ENCODE measurements at places on chromosomes 1 and 21.
A peak's percentile ranks its signal among the peaks of the same experiment; 100 is the strongest.

DNA sequence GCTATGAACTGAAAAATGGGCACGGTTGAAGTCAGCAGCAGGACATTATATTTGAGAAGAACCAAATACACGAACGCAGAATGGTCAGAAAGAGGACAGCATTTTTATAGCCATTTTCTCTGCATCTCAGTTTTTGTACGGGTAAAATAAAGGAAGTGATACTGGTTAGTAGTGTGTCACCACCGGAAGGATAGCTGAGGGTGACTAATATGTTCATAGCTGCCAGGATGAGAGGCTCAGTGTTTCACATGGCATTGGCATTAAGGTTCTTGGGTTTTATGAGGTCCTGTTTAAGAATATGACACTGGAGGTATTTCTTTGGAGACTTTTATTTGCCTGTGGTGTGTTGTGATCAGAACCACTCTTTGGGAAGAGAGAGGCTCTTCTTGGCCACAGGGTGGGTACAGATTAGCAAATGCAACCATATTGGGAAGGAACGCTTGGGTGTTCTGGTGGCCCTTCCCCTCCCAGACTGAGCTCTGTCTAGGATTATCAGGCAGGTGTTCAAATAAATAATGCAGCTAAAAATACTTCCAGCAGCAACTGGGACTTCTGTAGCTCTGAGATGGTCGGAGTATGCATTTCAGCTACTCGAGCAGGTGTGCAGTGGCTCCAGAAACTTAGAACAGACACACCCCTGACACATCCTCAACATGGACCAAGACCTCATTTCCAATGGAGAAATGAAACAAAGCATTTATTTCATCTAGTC lies 158.2 kb downstream of the PBX1 start:
- DNase-seq: peak; percentile 25

DNA sequence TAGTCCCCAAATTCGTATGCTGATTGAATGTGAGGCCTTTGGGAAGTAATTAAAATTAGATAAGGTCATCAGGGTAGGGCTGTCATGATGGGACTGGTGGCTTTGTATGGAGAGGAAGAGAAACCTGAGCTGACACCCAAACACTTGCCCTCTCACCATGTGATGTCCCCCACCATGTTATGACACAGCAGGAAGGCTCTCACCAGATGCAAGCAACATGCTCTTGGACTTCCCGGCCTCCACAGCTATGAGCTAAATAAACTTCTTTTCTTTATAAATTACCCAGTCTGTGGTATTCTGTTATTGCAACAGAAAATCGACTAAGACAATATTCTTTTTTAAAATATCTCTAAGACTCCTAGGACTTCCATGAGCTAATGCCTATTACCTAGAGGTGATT lies 43.6 kb upstream of the GUCA2B start:
- no peak for DNase-seq

GRCh38 chr1:36641776-36642175 lies 159.1 kb upstream of the CSF3R start:
- no peak for DNase-seq

- no peak for DNase-seq
These were observed 92.6 kb upstream of the ACTRT2 start for GRCh38 chr1:2928366-2929325.

DNA sequence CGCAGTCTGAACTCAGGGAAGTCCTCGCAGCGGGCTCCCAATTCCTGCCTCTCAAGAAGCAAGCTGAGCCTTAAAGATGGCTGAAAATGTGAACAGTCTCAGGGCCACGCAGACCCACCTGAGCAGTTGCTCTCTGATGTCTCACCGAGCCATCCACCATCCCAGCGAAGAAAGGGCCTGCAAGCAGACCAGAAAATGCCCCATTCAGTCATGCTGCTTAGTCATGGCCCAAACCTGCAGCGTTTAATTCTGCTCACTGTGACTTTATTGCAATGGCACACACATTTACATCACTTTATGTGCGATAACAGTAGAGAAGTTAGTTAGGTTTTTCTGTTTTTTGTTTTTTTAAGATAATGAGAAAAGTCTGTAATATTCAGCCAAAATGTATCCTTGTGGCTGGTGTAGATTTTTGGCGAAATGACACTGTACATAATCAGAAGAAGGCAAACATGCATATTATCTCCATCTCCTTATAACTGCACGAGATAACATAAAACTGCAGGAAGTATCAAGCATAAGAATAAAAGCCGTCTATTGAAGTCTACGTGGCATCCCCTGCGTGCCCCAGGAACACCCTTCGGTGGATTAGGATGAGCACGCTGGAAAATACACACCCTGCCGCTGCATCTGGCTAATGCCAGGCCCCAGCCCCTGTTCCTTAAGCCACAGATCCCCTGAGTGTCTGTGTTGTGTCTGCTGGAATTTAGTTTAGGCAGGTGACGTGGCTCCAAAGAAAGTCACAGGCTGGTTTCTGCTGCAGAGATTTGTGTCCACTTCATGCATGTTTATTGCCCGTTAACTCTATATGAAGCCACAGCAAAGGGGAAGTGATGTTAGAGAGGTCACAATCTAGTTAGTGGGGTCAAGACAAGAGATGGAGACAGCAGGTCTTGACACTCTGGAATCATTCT lies 119.8 kb upstream of the IRF2BP2 start:
- peak; percentile 54 for DNase-seq

DNA sequence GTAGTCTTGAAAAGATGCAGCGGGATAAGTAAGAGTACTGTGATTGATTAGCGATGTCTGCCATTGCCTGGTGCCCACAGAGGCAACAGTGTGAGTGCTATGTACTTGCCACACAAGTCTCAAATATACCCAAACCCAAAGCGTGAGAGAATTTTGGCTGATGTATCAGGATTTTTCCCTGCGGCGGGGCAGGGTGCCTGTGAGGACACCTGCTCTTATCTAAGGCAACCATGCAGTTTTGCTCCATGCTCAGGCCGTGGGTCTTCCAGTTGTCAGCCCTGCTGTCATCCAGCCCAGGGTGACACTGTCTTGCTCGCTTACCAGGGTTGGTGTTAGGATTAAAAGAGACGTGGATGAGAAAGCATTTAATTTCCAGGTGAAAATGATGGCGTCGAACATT lies 202.7 kb downstream of the PTPRU start:
- DNase-seq: no peak

GRCh38 chr1:31937300-31938183 lies 626 bp downstream of the PTP4A2 start:
- peak; percentile 70 for DNase-seq

DNA sequence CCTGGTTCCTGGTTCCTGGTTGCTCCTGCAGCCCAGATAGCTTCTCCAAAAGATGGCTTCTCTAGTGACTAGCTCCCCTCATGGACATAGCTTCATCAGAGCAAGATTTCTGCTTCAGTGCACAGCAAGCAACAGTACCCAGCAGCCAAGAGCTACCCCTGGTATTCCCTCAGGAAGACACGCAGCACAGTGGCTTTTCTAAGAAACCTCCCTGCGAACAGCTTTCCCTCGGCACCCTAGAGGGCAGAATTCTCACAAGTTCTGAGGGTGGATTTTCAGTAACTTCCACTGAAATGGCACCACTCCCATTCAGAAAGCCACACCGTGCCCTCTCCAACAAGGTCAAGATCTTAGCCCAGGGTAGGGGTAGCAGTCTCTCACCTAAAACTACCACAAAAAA lies 128.2 kb downstream of the EIF4G3 start:
- DNase-seq: no peak

GRCh38 chr1:231192620-231193163 lies 30.8 kb downstream of the TRIM67 start:
- DNase-seq: peak; percentile 11

GRCh38 chr1:155645034-155645598 lies 35.1 kb downstream of the MSTO1 start:
- DNase-seq: peak; percentile 30

DNA sequence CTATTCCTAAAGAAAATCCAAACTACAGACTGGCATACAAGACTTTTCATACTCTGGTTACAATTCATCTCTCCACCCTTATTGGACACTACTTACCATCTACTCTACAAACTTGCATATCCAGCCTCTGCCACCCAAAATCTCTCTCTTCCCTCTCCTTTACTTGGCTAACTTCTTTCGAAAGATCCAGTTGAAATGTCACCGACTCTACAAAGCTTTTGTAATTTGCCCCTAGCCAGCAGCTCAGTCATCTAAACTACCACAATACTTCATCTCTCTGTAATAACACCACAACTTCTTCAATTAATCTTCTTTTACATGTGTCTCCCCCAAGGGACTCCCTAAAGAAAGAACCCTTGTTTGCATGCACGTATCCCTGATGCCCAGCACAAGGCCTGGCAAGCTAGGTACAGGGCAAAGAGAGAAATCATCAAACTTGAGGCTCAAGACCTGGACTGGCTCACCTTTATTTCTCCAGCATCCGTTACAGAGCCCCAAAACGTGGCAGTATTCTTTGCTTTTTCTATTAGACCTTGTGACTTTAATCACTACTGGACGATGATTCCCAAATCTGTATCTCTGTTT lies 2.7 kb downstream of the ZBTB21 start:
- DNase-seq: no peak

- no peak for DNase-seq
These were observed 6.3 kb downstream of the OR14I1 start for GRCh38 chr1:248696261-248696660.

GRCh38 chr1:216430744-216431143 lies 7.5 kb upstream of the USH2A start:
- no peak for DNase-seq

DNA sequence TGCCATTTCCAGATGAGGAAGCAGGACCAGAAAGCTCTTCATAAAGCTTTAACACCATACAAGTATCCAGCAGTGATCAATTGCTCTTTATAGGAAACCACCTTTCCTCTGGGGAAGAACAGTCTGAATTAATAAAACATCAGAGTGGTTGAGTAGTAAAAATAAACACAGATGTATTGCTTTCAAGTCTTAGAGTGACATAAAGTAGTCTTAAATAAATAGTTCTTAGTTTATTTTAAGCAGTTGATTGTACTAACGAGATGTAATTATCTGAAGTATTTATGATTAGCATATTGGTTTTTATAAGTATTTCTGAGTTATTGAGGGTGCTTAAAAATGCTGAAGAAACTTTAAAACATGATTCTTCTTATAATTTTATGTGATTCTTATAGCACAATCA lies 67.0 kb downstream of the PRKAA2 start:
- DNase-seq: no peak

DNA sequence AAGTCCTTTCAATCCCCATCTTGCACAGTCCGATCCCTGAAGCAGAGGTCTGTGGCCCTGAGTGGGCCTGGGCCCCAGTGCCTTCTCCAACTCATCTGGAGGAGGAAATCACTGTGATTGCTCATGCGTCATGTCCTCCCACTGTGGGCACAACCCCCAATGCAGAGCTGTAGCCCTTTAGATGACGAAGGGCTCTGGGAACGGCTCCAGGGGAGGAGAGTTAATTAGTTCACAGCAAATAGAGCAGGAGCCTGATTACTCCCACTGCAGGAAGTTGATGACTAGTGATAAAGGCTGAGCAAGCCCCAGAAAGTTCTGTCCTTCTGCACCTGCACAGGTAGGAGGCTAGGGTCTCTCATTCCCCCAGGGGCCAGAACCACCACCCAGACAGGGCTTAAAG lies 111.5 kb downstream of the CCDC185 start:
- DNase-seq: peak; percentile 95

GRCh38 chr1:15213341-15213821 lies 33.6 kb upstream of the FHAD1 start:
- DNase-seq: peak; percentile 89

DNA sequence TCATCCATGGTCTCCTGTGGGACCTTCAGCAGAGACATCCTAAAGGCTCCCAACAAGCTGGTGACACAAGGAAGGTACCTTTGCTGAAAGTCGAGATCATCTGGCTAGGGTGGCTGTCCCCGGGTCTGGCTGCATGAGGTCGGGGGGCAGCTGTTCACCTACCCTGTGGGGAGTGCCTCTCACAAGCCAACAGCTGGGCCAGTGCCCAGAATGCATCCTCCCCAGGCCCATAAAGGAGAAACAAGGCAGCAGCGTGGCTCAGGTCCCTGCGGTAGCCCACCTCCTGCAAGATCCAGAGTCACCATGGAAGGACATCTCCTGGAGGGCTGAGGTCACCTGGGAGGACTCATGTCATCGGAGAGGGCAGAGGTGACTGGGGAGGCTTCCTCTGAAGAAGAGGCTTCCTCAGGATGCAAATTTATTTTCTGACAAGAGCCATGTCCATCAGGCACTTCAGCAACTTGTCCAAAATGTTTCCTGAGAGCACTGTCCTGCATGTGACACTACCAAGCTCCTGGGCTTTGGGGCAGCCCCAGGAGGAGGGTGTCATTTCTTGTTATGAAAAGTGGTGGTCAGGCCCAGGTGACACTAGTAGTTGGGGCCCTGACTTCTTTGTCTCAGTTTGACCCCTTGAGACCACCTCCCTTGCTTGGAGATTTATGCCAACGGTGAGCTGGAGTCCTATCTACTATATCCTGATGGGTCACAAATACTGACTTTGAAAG lies 6.7 kb upstream of the SMYD3 start:
- DNase-seq: no peak

GRCh38 chr1:117398957-117399356 lies 31.7 kb downstream of the MAN1A2 start:
- DNase-seq: no peak

- DNase-seq: peak; percentile 71
These were observed 359.8 kb downstream of the LTN1 start for GRCh38 chr21:28632755-28633408.

DNA sequence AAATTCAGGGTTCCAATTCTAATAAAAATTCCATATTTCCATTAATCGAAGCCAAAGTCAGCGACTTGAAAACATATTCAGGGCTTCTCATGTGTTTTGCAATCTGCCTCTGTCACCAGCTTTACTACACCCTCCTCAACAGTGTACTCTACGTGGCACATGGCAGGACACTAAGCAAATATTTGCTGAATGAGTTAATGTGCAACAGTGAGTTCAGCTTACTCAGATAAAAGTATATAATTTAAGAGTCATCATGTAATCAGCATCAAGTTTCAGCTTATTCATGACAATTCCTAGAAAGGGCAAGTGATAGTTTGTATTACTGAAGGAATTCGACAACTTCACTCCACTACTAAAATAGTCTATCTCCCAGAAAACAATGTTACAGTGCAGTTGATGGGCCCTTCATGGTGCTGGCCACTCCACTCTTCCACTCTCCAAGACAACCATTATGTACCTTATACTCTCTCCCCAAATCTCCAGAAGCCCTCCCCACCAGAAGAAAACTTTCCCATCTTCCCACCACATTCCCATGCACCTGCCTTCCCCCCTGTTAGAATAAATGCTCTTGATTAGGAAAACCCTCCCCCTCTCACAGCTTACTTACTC lies 97.3 kb downstream of the TTLL7 start:
- DNase-seq: peak; percentile 71

GRCh38 chr21:42266971-42267556 lies 48.1 kb downstream of the ABCG1 start:
- no peak for DNase-seq

GRCh38 chr1:208825300-208825699 lies 581.1 kb upstream of the PLXNA2 start:
- no peak for DNase-seq

GRCh38 chr1:31696242-31696641 lies 7.6 kb downstream of the COL16A1 start:
- no peak for DNase-seq

GRCh38 chr1:91753878-91754277 lies 132.1 kb downstream of the TGFBR3 start:
- DNase-seq: no peak

GRCh38 chr1:66416295-66416694 lies 117.7 kb upstream of the SGIP1 start:
- peak; percentile 69 for DNase-seq

GRCh38 chr1:83799594-83799993 lies 199.3 kb downstream of the TTLL7 start:
- DNase-seq: no peak
